Mesangial cell (primary cell): ENCODE measurements at places on chromosomes 11 and 22. TPM values are rescaled to one million over a fixed set of nuclear protein-coding genes. Genes with fewer than 3 reads are reported as not detected.

FGF4 gene
- not detected in 2 replicates for total RNA-seq

CBLIF gene
- total RNA-seq = not detected in 2 replicates

GTSE1 gene
- 1.3 and 35.5 TPM in 2 replicates for total RNA-seq

MPPED1 gene
- total RNA-seq = not detected in 2 replicates

BACE1 gene
- 17.9 and 39.4 TPM in 2 replicates for total RNA-seq

E2F8 gene
- 0.38 and 4.6 TPM in 2 replicates for total RNA-seq

TIGD3 gene
- 0.25 and 0.33 TPM in 2 replicates for total RNA-seq

DCHS1 gene
- 3.1 and 17.2 TPM in 2 replicates for total RNA-seq

SMIM35 gene
- total RNA-seq = not detected in 2 replicates
